ENCODE measurements at places on chromosomes 11 and 22.

GRCh38 chr11:88327061-88327460 is 10.5 kb downstream of the CTSC start:
- DNase-seq: no peak

DNA sequence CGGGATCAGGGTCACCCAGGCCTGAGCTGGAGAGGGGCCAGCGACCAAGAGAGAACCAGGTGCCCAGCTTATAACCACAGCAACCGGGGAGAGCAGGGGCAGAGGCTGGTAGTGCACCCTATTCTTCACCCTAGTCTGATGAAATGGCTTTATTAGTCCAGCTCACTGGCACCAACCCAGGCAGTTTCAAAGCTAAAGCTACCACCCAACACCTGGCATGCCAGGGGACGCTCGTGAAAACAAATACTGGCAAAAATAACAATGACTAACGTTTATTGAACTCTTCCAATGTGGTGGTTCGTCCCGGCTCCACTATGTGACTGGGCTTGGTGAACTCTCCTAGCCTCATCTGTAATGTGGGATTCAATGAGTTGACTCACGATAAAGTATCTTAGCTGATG is 30.6 kb downstream of the SCGB1A1 start:
- DNase-seq: no peak

- DNase-seq: no peak
Measured at GRCh38 chr11:73983741-73984538, 1.3 kb upstream of the UCP2 start.

- no peak for DNase-seq
Measured at GRCh38 chr11:10694486-10695239, 1.1 kb upstream of the IRAG1 start.

- DNase-seq: no peak
Measured at GRCh38 chr22:17217179-17217578, 2.1 kb downstream of the ADA2 start.

GRCh38 chr11:1011320-1011698 is 25.2 kb downstream of the MUC6 start:
- no peak for DNase-seq

GRCh38 chr22:46813816-46814597 is 51.6 kb downstream of the TBC1D22A start:
- DNase-seq: no peak

DNA sequence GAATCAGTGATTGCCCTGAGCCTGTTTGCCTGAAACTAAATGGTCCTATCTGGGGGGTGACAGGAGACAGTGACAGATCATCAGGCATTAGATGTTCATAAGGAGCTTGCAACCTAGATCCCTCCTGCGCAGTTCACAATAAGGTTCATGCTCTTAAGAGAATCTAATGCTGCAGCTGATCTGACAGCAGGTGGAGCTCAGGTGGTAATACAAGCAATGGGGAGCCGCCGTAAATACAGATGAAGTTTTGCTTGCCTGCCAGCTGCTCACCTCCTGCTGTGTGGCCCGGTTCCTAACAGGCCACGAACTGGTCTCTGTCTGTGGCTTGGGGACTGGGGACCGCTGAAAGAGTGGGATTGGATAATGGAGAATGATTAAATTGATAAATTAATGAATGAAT is 14.0 kb downstream of the NOX4 start:
- DNase-seq: no peak

- no peak for DNase-seq
Measured at GRCh38 chr22:47057916-47058585, 295.6 kb downstream of the TBC1D22A start.

DNA sequence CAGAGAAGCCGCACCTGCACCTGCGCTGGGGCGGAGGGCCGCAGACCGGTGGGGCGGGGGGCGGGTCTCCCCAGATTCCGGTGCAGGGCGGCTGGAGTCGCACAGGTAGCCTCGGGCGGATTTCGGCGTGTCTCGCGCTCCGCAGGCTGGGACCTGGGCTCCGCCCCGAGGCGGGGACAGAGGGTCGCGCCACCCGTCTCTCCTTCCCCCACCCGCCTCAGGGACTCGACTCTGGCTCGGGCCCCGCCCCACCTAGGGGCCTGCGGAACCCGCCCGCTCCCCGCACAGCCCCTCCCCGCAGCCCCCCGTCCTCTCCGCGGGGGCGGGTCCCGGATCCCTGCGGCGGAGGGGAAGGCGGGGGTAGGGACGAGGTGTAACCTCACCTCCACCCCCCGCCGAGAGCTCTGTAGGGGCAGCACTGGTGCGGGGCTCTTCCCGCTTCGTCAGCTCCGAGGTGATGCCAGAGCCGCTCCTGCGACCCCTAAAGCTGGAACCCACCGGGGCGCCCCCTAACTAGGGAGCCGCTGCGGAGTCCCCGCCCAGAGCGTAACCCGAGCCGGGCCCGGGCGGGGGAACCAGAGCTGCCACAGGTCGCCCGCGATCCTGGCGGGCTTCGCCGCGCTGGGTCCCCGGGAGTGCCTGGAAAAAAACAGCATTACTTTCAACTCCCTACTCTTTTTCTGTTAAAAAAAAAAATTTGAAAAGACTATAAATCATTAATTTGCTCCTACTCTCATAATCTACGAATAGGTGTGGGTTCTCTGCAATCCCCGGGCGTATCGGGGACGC is at the start of gene SLC29A2:
Gene SLC29A2, minus strand, starts transcription at position 134 of the 789 bp plus-strand sequence. CDS start 169 bp downstream, outside the sequence.
- DNase-seq: peak; percentile 51

DNA sequence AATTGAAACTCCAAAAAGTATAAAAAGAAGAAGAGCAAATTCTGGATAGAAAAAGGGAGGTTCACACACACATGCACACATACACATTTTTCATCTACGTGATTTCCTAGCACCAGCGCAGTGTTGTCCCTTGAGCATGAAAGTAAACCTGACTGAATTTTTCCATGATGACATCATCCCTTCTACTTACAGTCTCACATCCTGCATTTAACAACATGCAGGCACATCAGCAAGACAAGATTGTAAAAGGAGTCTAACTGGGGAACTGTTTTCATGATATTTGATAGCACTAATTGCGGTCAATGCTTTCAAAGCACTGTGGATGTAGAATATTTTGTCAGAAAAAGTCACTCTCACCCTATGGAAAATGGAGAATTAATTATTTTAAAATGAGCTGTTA is 36.6 kb downstream of the GAS2 start:
- no peak for DNase-seq

- no peak for DNase-seq
Measured at GRCh38 chr22:44516841-44517240, 18.8 kb upstream of the RTL6 start.

DNA sequence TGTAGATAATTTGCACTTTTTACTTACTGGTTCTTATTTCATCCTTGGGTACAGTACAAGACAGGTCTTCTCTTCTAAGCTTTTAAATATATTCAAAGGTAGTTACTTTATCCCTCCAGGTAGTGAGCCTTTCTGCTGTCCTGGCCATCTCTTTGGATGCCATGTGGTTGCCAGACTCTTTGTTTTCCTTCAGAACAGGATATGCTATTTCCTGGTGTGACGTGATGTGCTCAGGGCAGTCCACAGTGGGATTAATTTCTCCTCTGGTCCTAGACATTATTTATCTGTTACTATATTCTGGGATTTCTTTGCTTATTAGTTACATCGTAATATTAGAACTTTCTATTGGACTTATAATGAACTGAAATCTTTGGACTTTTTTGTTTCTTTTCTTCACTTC is 63.7 kb downstream of the PPP6R3 start:
- DNase-seq: no peak

DNA sequence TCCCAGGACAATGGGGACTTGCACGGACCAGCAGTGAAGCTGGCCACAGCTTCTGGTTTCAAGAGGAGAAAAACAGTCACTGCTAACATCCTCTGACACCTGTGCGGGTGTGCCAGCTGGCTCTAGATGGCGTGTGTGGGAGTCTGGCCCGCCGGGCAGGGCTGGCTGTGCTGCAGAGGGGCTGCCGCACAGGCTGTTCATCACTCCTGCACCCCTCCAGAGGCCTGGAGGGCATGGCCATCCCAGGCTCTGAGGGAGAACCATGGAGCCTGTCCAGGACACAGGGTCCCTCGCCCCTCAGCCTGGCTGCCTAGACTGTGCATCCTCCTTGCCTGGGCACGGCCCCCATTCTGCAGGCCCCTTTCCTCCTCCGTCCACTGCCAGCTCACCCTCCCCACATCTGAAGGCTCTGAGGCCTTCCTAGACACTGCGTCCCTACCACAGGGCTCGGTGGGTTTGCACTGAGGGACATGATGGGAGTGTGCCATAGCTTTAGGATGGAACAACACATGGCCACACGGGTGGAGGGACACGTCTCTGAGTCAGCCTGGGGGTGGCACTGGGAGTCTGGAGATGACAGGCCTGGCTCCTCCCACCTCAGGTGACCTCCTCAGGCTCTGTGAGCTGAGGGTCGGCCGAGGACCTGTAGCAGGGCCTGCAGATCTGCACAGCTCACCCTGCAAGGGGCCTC is 42.1 kb upstream of the GNB1L start:
- no peak for DNase-seq

GRCh38 chr22:21876486-21877176 is 9.2 kb upstream of the MAPK1 start:
- no peak for DNase-seq

DNA sequence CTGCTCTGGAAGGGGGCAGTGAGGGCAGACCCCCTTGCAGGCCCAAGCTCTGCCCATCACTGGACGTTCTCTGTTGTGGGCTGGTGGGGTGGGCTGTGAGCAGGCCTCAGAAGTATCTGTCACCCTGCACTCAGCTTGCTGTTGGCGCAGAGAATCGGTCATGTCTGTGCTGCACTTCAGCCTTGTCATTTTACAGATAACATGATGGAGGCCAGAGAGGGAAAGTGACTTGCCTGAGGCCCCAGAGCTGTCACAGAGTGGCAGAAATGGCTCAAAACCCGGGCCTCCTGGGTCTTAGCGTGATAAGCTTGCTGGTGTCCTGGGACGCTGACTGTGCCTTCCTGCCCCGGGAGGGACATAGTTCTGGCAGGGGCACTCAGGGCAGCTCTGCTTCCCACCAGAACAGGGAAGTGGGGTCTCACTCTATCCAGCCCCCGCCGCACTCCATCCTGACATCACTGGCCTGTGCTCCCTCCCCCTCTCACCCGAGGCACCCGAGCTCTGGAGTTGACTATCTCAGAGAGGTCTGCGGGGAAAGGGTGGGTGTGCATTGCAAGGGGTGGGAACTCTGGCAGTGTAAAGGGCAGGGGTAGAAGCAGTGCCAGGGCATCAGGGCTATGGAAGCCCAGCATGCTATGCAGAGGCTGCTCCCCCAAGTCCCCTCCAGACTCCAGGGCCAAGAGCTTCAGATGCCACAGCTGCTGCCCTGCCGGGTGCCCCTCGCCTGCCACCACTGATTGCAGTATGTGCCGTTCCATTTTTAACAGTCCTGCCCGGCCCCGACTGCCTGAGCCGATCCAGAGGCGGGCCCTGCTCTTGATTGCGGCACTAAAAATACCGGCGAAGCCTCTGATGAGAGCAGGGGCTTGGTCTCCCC is 50.4 kb upstream of the NECTIN1 start:
- DNase-seq: no peak

GRCh38 chr11:46977038-46977813 is 40.7 kb downstream of the CSTPP1 start:
- DNase-seq: no peak

- DNase-seq: no peak
Measured at GRCh38 chr11:101706541-101706940, 122.7 kb upstream of the TRPC6 start.

DNA sequence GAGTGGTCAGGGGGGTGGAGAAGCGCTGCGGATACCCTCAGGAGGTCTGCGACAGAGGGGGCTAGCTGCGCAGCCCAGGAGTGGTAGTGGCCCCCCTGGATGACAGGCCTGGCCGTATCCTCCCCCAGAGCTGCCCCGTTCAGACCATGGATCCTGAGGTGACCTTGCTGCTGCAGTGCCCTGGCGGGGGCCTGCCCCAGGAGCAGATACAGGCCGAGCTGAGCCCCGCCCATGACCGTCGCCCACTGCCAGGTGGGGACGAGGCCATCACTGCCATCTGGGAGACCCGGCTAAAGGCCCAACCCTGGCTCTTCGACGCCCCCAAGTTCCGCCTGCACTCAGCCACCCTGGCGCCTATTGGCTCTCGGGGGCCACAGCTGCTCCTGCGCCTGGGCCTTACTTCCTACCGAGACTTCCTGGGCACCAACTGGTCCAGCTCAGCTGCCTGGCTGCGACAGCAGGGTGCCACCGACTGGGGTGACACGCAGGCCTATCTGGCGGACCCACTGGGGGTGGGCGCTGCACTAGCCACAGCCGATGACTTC is 505 bp downstream of the NUDT22 start:
- DNase-seq: no peak

- DNase-seq: no peak
Measured at GRCh38 chr22:37443086-37443485, 15.8 kb upstream of the ELFN2 start.

DNA sequence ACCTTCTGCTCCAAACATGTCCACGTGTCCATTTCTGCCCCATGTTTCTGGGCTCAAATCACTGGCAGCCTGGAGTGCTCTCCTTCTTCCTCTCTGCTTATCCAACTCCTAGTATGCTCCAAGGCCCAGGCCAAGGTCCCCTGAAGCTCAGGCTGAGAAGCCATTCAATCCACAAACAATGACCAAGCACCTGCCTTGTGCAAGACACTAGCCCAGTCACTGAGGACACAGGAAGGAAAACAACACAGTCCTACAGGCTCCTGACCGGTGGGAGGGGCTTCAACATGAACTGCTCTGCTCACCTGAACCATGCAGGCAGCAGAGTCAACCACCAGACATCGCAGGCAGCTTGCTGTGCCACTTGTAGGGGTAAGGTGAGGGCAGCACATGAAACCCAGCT is 93.6 kb downstream of the RPL27A start:
- no peak for DNase-seq

- no peak for DNase-seq
Measured at GRCh38 chr22:21104126-21104691, 58.5 kb downstream of the LRRC74B start.

DNA sequence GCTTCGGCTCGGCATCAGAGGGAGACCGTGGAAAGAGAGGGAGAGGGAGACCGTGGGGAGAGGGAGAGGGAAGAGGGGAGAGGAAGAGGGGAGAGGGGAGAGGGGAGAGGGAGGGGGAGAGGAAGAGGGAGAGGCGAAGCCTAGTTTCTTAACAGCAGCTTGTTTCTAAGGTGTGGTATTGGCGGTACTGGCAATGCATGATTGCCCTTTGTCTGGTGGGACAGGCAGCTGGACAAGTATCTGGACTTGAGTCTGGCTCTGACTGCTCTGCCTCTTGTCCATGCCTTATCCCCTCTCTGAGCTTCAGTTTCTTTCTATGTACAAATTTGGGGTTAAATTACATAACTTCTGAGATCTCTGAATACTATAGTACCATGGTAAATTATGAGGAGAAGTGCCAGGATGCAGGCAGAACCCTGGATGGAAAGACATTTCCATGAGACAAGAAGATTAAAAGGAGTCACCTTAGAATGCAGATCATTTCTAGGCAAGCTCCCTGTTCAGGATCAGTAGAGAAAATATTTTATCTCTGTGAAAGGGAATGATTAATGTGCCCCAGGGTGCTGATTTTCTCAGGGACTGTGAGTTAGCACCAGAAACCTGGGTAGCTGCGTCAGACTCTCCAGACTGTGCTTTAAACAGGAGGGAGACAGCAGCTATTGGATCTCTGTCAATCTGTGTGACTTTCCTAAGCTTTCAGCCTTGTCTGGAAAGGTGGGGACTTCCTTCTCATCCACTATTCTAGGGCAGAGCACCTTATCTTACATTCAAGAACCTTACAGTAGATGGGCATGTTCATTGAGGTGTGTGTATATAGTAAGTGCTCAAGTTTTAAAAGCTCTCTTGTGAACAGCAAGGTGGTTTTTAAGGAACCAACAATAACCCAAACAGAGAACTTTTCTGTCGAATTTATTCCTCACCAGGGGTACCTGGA is 31.9 kb upstream of the CCDC90B start:
- no peak for DNase-seq

GRCh38 chr11:88617226-88617625 is 279.7 kb upstream of the CTSC start:
- DNase-seq: no peak

Measured in stimulated activated CD8-positive, alpha-beta memory T cell treated with anti-CD3 and anti-CD28 coated beads, Interleukin-15, amount 100 ng/mL, for 24 hours (primary cell).